T-cell (primary cell): ENCODE measurements at places on chromosomes 4 and X.
A peak's percentile ranks its signal among the peaks of the same experiment; 100 is the strongest.

- no peak for DNase-seq
Measured at GRCh38 chrX:3346501-3347259, at the start of gene MXRA5. MXRA5 (minus strand) TSS chrX:3346652; CDS start chrX:3343833, 2,819 bp downstream.

- no peak for DNase-seq
Measured at GRCh38 chr4:38865445-38865844, 2.2 kb upstream of the FAM114A1 start.

GRCh38 chrX:133677123-133678063 is 262.1 kb upstream of the GPC4 start:
- DNase-seq = no peak

GRCh38 chrX:110082161-110082560 is 79.2 kb downstream of the TMEM164 start:
- no peak for DNase-seq

DNA sequence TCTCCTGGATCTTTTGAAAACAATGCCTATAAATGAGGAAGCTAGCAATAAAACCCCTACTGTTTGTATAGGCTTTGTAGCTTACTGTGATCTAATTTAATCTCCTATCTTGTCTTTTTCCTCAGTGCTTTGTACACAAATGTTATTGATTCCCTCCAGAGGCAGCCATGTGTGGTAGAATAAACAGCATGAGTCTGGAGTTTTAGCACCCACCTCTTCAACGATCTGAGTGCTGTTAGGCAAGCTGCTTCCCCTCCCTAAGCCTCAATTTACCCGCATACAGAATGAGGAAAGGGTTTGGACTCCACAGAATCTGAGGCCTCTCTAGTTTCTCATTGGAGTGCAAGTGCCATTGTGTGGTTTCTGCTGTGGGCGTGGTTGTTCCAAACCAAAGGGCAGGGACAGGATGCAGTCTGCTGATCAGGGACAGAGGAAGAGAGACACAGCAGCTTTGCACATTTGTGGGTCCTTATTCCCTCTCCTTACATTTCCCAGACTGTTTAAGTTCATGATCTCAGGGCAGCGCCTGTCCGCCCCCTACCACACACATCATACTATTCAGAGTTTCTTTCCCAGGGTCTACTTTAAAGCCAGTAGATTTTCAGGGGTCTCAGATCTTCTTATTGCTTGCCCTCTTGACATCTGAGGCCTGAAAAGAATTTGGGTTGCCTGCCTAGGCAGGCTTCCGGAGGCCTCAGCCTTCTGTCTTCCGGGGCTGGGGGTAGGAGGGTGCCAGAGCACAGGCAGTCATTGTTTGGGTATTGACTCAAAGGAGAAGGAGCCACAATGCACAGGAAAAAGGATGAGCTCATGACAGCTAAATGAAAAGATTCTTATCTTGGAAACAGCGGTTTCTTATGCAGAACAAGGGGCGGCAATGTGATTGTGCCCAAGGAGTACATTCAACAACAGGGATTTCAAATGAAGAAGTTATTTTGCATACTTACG is 114.9 kb upstream of the TEX13D start:
- DNase-seq = peak; percentile 72

GRCh38 chr4:141133146-141133998 is at the start of gene RNF150:
RNF150 (minus strand) TSS chr4:141133469.
- peak; percentile 3 for DNase-seq

DNA sequence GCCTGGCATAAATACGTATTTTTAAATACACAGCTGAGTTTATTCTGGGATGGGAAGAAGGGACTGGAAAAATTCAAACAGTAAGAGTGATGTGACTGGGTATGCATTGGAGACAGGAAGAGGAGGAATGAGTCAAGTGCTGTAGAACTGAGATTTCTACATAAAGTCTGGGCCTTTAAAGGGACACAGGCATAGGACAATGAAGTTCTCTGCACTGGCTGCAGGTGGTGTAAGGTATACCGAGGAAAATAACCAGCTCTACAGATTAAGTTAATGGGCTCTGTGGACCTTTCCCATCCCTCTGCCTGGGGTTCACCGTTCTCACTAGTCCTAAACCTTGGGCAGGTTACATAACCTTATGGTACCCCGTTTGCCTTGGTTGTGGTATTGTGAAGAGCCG is 68.7 kb downstream of the DHX15 start:
- no peak for DNase-seq

DNA sequence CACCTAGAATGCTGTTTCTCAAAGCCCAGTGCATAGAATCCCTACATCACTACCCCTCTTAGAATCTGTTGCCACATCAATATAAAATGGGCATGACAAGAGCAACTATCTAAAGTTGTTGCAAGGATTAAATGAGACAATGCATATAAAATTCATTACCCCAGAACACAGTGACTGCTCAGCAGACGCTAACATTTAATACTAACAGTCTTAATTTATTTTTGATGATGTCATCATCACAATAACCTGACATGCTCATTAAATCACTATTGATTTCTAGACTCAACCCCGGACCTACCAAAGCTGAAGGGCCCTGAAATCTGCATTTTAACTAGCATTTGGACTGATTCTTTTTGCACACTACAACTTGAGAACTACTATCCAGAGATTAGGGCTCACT is 3.9 kb downstream of the ARSJ start:
- DNase-seq = no peak

GRCh38 chrX:110081740-110082139 is 78.8 kb downstream of the TMEM164 start:
- no peak for DNase-seq

DNA sequence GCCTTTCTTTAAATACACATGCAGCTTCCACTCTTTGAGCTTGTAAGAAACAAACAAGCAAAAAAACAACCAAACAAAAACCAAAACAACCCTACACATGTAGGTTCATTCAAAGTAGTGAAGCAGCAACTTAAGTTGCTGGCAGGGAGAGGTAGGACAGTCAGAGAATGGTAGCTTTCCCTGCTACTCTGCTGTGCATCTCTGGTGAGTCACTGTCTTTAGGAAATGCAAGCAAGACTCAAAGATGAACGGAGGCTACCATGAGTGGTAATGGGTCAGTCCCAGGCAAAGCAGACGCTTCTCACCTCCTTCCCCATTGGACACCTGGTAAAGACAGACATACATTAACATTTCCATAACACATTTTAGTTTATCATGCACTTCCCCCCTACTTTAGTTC is 43.2 kb downstream of the PGRMC2 start:
- no peak for DNase-seq

- no peak for DNase-seq
Measured at GRCh38 chr4:152693871-152694270, 14.1 kb upstream of the TMEM154 start.

DNA sequence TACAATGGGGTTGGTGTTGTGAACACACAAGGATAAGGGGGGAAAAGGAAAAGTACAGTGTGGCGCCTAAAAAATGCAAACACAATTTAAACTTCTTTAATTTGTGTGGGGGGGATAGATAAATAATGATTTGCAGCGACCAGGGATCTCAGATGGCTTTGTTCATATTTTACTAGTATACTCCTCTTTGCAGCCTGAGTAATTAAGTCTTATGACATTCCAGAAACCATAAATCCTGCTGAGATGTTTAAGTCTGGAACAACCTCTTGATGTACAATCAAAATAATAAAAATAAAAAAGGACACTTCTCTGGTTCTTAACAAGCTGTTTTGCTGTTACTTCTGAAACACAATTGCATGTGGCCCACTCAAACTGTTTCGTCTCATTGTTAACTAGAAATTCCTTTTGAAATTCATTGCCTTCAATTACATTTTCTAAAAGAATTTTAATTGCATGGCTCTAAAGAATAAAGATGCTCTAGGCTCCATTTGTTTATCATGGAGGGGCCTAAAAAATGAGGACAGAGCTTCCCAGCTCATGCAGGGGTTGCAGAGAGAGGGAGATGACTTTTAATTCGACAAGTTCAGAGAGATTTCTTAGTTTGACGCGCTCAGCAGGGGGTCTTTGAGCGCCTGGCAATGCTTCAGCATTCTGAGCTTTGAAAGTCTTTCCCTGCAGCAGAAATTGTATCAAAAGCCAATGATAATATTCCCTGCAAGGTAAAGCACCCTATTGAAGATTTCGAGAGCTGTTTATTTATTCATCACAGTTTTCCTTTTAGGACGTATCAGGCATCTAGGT is 892.4 kb upstream of the TENM3 start:
- no peak for DNase-seq

- DNase-seq = no peak
Measured at GRCh38 chr4:96519291-96519690, 679.4 kb downstream of the PDHA2 start.

DNA sequence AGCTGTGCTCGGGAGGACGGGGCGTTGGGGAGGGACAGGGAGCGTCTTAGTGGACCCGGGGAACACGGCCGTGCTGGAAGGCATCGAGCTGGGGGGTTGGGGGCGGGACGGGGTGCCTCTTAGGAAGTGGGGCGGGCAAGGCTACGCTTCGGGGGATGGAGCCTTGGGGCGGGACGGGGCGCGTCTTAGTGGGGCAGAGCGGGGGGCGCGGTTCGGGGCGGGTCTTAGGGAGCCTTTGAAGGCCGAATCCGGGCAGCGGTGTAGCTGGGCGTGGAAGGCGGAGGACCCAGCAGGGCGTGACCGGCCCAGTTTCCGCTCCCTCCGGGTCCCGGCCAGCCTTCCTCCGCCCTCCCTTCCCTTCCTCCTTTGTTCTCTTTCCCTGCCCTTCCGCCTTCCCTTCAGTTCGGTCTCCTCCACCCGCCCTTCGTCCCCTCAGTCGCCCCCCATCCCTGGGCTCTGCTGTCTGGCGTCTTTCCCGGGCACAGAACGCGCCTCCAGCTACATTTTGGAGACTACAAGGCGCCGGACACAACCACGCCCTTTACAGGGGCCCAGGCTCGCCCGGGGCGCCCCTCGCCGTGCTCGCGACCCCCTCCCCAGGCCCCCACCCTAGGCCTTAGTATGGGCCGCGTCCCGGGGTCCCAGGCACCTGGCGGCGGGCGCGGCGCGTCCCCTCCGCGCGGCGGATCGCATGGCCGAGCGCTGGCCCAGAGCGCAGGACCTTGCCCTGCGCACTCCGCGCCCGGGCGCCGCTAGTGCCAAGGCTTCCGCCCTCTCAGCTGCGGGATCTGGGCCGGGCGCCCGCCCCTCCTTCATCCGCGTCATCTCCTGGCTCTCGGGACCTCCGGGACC is at the start of gene ARSD:
ARSD (minus strand) TSS at position 757 of the 852 bp plus-strand sequence; CDS start at position 693, 64 bp downstream.
- peak; percentile 19 for DNase-seq

DNA sequence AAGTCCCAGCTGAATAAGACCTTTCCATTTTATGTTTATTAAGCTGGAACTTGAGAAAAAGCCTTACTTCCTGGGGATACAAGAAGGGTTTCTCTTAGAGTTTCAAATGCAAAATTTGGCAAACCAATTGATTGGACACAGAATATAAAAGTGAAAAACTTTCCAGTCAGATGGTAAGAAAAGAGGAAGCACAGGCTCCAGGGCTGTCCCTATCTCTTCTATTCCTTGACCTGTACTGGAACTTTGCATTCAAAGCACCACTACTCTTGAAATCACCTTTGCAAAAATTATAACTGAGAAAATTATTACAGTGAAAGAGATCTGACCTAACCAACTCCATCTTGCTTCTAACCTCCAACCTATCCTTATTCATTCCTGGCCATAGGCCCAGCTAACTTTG is 11.7 kb downstream of the PROM1 start:
- no peak for DNase-seq

DNA sequence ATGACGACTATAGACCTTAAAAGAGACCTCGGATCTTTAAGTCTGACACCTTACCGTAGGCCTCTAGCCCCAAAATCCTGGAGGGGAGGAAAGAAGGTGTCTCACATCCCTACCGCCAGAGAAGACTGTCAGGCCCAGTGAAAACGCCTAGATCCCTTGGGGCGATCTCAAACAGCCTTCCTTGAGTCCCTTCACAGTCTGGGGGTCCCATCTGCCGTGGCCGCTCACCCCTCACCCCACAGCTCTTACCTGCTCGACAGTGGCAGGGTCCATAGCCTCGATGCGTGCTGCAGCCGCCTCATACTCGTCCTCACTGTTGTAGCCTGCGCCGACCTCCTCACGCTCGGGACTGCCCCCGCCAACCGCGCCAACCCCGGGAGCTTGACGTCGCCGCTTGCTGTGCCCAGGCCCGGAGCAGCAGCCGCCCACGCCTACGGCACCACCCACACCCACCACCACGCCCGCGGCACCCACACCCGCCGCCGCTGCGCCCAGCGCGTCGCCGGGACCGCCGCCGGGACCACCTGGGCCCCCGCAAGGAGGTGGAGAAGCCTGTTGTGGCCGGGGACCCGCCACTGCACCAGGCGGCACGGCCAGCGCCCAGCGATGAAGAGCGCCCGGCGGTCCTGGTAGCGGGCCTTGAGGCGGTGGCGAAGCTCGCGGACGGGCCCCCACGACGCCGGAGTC is 536 bp downstream of the OTUD5 start:
- DNase-seq = peak; percentile 38

GRCh38 chrX:105328773-105329172 is 108.3 kb upstream of the TEX13A start:
- DNase-seq = no peak

DNA sequence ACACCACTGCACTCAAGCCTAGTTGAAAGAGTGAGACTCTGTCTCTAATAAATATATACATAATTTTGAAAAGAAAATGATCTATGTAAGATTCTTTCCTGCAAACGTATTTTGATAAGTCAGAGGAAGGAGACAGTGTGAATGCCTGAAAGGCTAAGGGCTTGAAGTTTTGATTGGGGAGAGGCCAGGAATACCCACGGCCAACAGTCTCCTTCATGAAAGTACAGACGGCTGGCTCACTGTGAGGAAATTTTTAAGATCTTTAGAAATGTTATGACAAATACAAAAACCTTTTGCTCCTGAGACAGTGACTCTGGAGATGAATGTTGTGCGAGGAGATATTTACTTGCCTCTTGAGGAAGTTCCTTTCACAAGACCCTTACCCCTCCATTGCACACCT is 111.4 kb upstream of the KLHL13 start:
- no peak for DNase-seq

- no peak for DNase-seq
Measured at GRCh38 chr4:15753786-15754185, 24.3 kb upstream of the CD38 start.

DNA sequence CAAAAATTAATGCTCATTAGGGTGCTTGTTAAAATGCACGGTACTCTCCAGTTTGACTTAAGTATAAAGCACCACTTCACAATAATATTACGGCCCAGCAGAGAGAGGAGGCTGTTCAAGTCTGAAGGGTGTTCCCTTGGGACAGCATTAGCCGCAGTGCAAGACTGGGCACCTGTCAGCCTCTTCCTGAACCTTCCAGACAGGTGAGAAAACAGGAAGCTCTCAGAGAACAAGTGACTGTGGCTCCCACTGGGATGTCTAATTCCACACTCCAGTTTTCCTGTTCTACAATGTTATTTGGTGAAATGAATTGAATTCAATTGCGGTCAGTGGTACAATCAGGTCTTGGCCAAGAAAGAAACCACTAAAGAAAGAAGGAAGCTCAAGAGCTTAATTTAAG is 414.4 kb downstream of the SMARCA1 start:
- DNase-seq = no peak

GRCh38 chr4:13833171-13833804 is 205.8 kb upstream of the BOD1L1 start:
- no peak for DNase-seq
